SK-N-MC (cell line): ENCODE measurements at places on chromosomes 6 and 20.

DNA sequence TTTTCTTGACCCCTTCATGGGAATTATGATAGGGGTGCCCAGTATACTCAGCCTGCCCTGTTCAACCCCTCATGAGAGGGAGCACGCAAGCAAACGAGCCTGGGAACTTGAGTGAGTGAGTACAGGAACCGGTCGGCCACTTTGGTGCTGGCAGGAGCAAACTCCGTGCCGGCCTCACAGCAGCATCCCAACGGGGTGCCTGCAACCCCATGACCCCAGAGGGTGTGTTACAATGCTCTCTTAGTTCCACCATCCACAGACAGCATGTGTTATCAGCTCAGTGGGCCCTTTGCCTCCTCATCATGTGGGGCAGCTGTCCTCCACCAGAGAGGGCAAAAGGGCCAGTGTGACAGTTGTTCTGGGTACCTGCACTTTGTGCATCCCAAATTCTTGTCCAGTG is 289.8 kb downstream of the FRK start:
- DNase-seq: no peak

- DNase-seq: no peak
Observed at GRCh38 chr6:119071576-119071975, 6.9 kb downstream of the FAM184A start.

DNA sequence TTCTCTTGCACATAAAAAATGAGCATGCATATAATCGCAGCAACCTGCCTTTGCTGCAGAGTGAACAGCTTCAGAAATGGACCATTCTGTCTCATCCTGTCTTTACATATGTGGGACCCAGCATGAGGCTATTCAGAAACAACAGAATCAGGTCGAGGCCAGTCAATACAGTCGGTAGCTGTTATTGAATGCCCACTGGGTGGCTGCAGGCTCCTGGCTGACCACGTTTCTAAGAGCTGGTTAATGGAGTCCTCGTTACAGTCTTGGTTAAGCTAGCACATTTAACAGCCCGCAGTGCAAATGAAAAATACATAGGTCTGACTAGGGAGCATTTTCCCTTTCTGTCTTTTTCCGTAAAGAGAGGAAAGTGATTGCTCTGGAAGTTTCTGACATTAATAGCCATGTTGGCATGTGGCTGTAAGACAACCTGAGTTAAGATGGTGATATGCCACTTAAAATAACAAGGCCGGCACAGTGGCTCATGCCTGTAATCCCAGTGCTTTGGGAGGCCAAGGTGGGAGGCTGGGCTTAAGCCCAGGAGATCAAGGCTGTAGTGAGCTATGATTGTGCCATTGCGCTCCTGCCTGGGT is 75.0 kb downstream of the SHLD1 start:
- no peak for DNase-seq

DNA sequence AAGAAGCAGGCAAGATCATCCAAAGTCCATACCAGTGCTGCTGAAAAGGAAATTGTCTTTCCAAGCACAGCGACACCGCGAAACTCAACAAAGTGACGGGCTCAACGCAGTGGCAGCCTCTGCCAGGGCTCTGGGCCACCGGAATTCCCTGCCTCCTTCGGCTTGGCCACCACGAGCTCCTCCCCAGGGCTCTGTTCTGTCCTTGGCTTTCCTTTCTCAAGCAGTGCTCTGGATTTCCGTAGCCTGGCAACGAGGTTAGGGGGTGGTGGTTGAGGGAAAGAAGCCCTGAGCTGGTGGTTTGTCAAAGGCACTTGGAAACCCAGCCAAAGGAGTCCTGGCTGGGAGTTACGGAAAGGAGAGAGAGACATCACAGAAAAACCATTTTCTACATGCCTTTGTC is 31.2 kb downstream of the PRR18 start:
- no peak for DNase-seq

DNA sequence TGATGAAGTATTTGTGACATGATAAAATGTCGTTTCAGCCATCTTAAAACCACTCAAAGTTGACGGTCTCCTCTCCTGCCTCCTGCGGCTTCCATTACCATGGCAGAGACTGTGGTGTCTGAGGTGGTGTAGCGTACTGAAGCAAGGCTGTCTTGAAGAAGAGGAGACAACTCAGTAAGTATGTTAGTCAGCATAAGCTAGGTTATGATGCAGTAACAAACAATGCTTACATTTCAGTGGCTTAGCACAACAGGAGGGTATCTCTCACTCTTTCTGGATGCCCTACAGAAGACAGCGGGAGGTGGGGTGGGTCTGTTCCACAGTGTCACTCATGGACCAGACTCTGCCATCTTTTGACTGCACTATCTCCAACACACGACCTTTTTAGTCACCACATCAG is 174.7 kb upstream of the AHI1 start:
- no peak for DNase-seq

GRCh38 chr20:10040070-10040975 is 5.5 kb downstream of the ANKEF1 start:
- DNase-seq: no peak

DNA sequence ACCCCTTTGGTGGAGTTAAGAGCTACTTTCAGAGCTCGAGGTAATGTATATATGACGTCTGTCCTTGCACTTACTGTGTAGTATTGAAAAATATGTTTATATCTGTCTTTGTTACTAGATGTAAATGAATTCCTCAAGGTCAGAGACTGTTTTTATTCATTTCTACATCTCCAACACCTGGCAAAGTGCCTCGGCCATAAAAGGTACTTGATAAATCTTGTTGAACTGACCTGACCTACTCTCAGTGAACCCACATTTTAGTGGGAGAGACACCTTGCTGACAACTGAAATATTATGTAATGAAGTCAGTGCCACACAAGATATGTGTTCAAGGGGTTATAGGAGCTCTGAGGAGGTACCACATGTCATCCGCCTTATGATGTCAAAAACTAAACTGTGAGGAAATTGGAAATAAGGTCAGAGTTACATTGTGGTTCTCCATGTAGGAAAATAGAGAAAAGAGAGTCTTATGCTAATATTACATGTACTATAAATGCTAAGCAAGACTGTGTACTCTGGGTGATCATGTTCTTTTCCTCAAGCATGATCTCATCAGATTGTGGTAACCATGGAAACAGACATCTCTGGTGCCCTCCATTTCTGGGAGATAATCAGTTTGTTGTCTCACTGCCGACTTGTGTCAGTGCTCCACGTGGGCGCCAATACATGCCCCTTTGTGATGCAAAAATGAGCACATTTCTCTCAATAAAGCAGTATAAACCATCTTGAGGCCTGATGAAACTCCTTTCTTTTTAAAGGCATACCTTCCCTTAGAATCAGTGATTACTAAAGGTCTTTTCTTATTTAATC is 5.7 kb upstream of the TMEM30A start:
- DNase-seq: no peak

DNA sequence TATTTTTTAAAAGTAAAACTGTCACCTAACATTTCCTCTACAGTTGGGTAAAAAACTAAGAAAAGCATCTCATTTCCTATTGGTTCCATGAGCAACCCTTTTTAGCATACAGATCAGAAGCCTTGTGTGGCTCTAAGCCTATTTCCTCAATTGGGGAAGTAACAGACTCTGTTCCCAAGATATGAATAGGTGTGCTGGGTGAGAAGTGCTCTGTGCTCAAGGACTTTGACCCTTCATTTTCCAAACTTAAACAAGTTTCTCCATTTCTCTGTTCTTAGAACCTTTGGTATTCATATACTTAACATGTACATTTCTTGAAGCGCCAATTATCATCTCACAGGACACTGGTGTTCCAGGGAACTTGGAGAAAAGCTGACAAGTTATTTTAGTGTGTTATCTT is 24.1 kb downstream of the CARMIL1 start:
- DNase-seq: no peak

DNA sequence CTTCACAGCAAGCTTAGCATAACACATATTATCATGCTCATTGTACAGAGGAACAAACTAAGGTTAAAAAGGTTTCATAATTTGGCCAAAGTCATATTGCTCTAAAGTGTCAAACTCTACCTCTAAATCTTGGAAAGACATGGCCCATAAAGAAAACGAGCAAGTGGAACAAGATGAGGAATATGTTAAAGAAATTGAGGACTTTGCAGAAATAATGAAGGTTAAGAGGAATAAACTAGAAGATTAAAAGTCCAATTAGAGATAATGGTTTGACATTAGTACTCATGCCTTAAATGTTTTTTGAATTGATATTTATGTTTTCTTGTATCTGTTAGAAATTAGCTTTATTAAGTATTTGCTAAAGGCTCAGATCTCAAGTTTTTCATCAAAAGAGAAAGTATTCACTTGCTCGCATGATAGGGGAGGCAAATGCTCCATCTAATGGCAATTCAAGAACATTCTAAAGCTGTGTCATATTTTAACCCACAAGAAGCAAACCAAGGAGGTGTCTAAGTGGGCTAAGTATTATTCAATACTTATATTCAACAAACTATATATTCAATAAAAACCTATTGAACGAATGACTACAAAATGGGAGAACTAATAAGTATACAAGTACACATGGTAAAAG is 192.9 kb upstream of the SPTLC3 start:
- no peak for DNase-seq

DNA sequence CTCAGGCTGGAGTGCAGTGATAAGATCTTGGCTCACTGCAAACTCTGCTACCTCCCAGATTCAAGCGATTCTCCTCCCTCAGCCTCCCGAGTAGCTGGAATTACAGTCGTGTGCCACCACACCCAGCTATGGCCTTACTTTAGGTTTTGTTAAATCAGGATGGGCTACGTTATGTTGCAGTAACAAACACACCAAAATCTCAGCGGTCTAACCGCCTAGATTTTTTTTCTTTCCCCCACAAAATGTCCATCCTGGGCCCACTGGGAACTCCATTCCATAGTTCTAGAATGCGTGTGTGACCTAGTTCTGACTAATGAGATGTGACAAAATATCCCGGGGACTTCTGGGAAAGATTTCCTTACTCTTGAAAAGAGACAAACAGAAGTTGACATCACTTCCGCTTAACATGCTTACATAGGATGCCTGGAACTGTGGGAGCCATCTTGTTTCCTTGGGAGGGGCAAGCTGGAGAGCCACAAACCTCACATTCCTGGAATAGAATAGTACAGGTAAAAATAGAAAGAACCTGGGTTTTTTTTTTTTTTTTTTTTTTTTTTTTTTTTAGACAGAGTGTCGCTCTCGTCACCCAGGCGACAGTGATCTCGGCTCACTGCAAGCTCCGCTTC is 42.3 kb upstream of the TRERF1 start:
- DNase-seq: no peak

DNA sequence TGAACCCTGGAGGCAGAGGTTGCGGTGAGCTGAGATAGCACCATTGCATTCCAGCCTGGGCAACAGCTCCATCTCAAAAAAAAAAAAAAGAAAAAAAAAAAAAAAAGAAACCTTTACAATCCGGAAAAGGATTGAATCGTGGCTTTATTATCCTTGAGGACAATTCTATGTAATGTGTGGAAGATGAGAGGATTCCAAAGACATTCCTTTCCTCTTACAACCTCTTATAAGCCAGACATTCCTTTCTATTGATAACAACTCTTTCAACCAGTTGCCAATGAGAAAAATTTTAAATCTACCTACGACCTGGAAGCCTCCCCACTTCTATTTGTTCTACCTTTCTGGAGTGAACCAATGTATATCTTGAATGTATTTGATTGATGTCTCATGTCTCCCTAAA is 91.2 kb upstream of the EEF1E1 start:
- DNase-seq: no peak

GRCh38 chr20:10119336-10119735 is 84.5 kb downstream of the ANKEF1 start:
- DNase-seq: no peak

DNA sequence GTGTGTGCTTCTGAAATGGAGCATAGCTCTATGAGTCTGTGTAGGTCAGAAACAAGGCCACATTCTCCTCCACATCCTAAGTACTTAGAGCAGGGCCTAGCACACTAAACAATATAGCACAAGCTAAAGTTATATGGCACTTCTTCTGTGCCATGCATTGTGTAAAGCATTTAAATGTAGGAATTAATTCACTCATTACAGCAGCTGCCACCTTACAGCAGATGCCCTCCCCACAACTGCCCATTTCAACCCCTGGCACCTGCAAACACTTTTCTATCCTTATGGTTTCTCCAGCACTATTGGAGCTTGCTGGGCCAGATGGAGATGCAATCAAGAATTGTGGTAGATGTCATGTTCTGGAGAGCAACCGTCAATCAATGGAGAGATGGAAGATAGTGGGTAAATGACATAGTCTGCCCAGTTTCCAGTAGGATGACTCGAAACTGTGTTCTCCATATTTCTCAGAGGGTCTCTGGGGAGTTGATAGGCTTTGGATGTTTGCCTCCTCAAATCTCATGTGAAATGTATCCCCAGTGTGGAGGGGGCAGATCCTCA is 373.7 kb downstream of the DOK5 start:
- no peak for DNase-seq

DNA sequence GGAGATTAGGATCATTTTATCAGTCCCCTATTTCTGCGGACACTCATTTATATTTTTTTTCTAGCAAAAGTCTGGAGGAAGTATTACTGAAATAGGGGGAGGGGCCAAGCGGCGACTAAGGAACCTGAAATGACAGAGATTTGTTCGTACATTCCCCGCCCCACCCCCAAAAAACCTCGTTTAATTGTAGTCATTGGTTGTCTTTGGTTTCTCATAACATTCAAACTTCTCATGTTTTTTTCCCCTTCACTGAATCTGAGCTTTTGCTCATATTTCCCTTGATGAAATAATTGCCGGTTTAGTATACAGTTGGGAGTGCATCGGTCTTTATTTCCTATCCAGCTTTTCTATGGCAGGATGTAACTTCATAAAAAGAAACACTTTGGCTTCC is 768 bp upstream of the FYN start:
- DNase-seq: no peak

DNA sequence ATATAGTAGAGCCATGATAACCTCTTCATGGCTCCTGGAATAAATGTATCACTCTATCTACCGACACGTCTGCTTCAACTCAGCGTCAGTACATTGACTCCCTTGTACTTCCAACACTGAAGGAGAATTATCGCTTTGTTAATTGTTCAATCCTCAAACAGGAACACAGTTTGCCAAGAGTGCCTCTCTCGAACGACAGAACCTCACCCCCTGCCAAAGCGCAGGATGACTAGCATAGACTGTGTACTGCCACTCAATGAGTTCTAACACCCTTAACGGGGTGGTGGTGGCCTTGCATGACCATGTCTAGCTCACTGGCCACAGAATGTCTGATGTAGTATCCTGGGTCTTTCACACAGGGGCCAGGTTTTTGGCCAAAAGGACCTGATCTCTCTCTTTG is 81.4 kb upstream of the HEY2 start:
- DNase-seq: no peak
